ENCODE measurements at places on chromosomes 2 and 18.

DNA sequence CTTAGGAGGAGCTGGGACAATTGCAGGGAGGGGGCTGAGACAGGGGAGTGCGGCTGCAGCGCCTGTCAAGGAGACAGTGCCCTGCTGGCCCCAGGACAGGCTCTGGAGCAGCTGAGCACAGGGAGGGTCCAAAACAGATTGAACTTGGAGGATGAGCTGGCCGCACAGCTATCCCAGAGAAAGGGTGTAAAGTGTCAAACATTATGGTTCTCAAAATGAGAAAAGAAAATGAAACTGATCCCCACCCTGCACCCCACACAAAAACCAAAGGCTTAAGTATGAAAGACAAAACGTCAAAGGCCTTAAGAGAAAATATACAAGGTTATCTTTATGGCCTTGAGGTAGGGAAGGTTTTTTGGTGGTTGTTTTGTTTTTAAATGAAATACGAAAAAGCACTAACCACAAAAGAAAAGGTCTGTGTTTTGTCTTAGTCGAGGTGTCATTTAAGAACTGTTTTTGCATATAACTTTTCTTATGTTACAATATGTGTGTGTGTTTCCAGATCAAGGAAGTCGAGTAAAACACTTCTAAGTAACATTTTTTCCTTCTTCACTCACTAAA, 111.8 kb downstream of the HDAC4 start:
- DNase-seq = no peak

GRCh38 chr2:88329815-88330603, 122.5 kb downstream of the FOXI3 start:
- DNase-seq = no peak

GRCh38 chr2:9692456-9693195, 61.8 kb upstream of the YWHAQ start:
- no peak for DNase-seq

DNA sequence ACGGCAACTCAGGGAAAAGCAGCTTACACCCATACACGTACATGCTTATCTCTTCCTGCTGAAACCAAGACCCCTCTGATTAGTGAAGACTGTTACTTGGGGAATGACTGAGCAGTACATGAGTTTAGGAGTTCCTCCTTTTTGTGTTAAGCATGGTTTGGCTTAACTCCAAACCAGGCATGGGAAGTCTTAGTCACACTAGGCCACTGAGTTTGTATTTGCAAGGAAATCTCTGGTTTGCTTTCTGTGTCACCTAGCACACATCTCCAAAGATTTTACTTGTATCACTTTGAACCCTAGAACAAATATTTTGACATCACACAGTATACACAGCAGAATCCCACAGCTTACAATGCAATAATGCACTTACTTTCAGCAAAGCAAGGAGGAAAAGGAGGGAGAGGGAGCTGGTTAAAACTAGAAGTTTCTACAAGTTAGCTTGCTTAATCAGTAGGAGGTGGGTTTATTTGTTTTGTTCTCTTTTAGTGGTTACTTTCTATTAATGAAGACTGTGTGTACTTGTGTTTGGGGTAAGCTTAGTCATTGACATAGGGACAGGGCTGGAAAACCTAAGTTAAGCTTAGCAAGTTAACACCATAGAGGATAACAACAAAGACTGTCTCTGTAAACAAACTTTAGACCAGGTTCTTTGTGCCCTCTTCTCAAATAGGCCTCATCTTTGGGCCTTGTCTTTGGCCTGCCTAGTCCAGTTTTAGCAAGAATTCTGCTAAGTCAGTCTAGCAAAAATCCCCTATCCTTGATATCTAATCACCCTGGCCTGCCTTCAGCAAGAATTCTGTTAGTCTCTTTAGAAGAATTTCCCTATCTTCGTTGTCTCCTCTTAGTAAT, 219.4 kb downstream of the MREG start:
- no peak for DNase-seq

- DNase-seq = no peak
Observed at GRCh38 chr2:236959876-236960275, 125.8 kb upstream of the COPS8 start.

DNA sequence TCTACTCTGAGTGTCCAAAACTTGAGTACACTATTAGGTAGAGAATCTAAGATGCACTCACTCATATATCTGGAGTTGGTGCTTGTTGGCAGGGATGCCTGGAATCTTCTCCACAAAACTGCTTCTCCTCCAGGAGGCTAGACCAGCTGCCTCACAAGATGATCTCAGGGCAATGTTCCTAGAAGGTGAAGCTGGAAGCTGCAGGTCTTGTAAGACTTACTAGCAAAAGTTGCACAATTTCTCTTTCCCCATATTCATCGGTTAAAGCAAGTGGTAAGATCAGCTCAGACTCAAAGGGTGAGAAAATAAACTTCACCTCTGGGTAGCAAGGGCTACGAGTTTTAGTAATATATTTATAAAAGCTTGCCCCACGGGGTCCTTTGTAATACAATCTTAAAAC, 454.4 kb upstream of the ACVR2A start:
- no peak for DNase-seq

GRCh38 chr2:204795156-204795555, 249.9 kb downstream of the PARD3B start:
- no peak for DNase-seq

DNA sequence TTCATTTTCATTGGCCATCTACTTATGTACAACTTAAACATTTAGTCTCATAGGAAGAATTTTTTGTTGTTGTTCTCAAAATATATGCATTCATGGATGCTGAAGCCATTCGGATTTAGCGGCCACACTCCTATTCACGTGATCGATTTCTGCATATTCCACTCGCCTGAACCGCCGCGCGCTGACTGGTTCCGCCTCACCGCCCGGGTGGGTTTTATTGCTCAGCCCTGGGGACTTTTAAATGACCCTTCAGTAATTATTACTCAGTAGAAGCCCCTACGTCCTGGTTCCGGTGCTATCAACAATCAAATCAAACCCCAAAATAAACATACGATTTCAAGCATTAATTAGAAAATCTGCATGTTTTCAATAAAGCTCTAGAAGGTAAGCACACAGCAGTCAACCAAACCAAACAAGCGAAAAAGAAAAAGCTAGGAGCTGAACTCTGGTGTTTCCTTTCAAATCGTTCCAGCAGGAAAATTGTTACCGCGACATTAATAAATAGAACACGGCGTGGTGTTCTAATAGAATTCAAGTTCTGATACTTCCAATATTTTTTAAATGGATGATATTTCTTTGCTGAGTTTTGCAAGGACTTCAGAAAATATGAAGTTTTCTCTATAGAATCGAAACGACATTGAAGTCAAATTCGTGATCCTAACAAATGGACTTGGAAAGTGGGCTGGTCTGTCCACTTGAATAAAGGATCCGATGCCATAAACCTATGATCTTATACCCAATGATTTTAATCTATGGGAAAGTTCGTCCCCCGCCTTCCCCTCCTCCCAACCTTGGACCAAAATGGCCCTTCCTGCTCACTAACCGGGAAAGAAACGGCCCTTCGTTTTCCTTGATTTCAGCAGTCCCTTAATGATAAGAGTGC, 9.3 kb downstream of the PAX3 start:
- no peak for DNase-seq

GRCh38 chr2:28991021-28991420, 9.9 kb downstream of the TOGARAM2 start:
- no peak for DNase-seq

Data from activated T-cell treated with anti-CD3 and anti-CD28 coated beads for 4 hours (primary cell).